ENCODE measurements at places on chromosomes 1 and 21.

GRCh38 chr1:177278626-177279390 lies 108.0 kb downstream of the BRINP2 start:
- no peak for DNase-seq

GRCh38 chr1:204258213-204259115 lies 44.7 kb upstream of the GOLT1A start:
- DNase-seq: no peak

GRCh38 chr1:182955596-182956588 lies 2.9 kb upstream of the SHCBP1L start:
- DNase-seq: no peak

DNA sequence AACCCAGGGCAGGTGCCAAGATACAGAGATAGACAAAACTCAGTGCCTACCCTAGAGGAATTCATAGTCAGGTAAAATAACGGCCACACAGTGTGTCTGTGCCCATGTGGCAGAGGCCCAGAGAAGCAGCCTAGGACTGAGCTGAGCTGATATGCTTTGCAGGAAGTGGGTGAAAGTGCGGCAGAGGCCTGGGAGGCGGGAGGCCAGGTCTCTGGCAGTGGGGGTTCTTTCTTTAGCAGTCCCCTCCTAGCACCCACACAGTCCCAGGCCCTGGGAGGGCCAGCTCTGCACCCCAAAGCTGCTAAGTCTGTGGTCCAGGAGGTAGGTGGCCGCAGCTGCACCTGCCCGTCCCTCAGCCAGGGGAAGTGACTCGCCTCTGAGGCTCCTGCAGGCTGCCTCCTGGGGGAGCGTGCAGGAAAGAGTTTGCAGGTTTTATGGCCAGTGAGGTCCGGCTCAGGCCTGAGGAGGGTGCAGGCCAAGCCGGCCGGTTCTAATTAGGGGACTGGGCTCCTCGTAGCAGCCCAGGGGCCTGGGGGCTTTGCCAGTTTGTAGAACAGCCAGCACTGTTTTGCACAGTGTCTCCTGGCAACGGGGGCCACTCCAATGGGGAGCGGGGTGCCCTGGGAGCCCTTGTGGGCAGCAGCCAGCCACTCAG lies 107.9 kb downstream of the SPSB1 start:
- DNase-seq: no peak

DNA sequence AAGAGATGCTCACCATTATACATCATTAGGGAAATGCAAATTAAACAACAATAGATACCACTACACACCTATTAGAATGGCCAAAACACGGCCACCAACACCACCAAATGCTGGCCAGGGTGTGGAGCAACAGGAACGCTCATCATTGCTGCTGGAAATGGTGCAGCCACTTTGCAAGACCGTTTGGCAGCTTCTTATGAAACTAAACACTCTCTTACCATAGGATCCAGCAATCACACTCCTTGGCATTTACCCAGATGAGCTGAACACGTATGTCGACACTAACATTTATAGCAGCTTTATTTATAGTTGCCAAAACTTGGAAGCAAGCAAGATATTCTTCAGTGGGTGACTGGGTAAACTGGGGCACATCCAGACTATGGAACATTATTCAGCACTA lies 28.9 kb upstream of the ADARB1 start:
- no peak for DNase-seq

GRCh38 chr1:197415221-197415620 lies 147.2 kb downstream of the CRB1 start:
- DNase-seq: no peak

- DNase-seq: no peak
These were observed 74.3 kb upstream of the VANGL1 start for GRCh38 chr1:115567431-115567830.

DNA sequence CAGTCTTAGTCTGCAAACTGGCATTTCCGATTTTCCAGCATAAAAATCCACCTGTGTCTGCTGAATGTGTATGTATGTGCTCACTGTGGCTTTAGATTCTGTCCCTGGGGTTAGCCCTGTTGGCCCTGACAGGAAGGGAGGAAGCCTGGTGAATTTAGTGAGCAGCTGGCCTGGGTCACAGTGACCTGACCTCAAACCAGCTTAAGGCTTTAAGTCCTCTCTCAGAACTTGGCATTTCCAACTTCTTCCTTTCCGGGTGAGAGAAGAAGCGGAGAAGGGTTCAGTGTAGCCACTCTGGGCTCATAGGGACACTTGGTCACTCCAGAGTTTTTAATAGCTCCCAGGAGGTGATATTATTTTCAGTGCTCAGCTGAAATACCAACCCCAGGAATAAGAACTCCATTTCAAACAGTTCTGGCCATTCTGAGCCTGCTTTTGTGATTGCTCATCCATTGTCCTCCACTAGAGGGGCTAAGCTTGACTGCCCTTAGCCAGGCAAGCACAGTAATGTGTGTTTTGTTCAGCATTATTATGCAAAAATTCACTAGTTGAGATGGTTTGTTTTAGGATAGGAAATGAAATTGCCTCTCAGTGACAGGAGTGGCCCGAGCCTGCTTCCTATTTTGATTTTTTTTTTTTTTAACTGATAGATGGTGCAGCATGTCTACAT lies 2.5 kb upstream of the OLFML3 start:
- DNase-seq: no peak

DNA sequence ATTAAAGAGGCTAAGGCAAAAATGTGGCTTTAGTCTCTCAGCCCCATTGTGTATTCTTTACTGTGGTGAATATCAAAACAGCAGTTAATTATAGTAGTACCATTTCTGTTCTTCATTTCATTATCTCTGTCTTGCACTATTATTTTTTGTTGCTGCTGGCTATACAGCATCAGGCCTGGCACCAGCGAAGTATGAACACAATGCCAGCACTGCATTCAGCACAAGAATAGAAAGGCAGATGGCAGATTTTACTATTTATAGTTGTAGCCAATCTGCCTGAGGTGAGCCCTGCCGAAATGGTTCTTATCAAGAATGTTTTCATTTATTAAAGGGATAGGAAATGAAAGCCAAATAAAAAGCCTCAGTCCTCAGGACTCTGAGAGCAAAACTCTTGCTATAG lies 72.1 kb downstream of the GPR52 start:
- DNase-seq: no peak

DNA sequence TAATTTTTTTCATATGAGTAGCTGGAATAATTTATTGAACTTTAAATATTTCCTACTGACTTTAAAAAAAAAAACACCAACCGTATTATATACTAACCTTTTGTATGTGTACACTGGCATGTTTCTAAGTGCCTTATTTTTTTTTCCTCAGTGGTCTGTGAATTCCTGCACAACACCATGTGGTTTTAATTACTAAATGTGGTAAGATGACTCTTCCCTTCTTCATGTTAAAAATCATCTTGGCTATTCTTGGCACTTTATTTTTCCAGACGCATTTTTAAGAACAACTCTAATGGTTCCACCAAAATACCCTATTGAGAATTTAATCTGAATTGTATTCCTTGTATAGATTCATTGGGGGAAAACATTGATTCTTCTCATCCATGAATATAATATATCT lies 28.4 kb downstream of the PPP2R5A start:
- DNase-seq: no peak

DNA sequence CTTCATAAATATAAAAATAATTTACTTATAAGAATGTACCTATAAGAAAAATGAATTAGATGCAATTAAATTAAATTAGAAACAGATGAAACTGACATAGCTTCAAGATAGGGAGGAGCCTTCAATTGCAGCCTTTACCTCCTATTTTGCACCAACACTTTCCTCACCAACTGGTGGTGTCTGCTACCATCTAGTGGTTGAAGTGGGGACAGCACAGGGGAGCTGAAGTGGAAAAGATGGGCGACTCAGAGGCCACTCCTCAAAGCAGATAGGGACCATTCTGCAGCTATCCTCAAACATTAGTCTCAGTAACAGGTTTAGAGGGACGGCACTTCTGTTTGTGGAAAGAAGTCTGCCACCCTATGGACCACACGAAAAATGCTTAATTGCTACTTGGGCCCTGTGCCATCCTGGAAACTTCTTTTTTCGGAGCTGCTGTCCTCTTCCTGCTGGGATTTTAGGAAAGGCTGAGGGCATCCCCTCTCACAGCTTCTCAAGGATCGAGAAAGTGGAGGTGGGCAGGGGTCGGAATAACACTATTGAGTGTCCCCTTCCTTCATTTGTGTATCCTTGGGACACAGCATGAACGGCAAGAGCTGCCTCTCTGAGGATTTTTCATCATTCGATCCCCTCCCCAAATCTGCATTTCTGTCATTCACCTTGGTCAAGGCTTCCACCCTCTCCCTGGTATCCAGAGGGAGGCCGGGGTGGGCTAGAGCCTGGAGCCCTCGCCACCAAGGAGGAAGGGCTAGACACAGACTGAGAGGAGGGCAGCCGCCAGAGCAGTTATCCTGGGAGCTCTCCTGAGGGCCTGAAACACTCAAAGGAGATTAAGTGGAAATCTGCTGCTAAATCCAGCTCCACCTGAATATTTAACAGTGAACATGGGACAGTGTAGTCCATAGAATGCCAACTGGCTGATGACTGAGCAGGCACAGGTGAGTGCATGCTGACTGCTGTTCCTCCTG lies 9.6 kb downstream of the PROK1 start:
- DNase-seq: peak; percentile 54

GRCh38 chr1:160641323-160642280 lies 5.2 kb downstream of the SLAMF1 start:
- DNase-seq: no peak

GRCh38 chr1:52636721-52637695 lies 4.0 kb downstream of the SHISAL2A start:
- DNase-seq: peak; percentile 71

- no peak for DNase-seq
These were observed 201.7 kb downstream of the FGGY start for GRCh38 chr1:59498640-59499039.

DNA sequence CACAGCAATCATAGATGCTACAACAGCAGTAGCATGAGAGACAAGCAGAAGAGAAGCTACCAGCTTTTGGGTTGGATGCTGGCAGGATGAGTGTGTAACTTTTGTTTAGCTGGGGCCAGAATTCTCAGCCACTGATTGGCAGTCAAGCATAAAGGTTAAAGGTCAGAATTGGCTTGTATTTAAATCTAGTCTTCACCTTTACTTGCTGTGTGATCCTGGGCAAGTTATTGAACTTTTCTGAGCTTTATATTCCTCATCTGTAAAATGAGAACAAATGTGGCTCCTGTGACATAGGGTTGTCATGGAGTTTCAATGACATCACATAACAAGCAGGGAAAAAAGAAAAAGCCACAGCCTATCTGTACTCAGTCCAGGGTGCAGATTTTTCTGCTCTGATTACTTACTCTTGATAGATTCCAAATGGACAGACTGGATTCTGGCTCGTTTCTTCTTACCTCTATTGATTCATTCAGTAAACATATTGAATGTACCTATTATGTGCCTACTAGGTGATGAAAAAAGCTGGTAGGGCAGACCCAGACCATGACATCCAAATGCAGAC lies 2.8 kb upstream of the AZIN2 start:
- no peak for DNase-seq

- no peak for DNase-seq
These were observed 3.1 kb downstream of the COQ8A start for GRCh38 chr1:226943156-226943555.

GRCh38 chr1:21775550-21775914 lies 7.4 kb downstream of the USP48 start:
- no peak for DNase-seq

GRCh38 chr1:174077749-174078490 lies 55.8 kb upstream of the RC3H1 start:
- DNase-seq: no peak

- no peak for DNase-seq
These were observed 53.0 kb downstream of the EYA3 start for GRCh38 chr1:28035420-28035819.

DNA sequence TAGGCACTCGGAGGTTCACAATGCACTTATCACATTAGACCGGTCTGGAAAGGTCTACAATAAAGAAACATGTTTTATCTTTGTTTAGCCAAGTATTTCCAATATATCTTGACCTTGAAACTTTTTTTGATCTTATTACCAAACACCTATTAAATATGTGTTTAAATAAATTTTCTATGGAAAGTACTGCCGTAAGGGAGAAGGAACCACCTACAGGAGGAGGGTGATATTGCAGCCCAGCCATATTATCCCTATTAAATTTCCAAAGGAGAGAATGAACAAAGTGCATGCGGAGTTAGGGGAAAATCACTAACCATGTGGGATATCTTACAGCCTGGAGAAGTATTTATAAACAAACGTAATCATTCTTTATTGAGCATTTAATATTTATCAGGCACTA lies 14.5 kb downstream of the BRINP2 start:
- no peak for DNase-seq

GRCh38 chr1:234863551-234863971 lies 253.6 kb upstream of the IRF2BP2 start:
- DNase-seq: no peak

DNA sequence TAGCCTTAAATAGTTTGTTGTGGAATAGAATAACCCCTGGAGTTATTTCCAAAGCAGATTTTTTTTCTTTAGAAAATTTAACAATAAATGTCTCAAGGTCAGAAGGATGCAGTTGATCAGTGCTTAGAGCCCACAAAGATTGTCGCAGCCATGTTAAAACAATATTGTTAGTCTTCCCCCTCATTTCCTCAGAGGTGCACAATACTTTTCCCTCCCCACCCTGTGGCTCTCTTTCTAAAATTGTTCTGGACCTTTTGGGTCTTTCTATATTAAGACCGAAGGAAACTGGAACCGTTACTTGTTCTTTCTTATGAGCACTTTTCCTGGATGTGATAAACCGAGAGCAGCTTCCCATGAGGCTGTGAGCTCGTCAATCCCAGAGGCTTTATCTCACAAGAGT lies 333.7 kb downstream of the HLX start:
- DNase-seq: no peak

- DNase-seq: no peak
These were observed 917.6 kb downstream of the NCAM2 start for GRCh38 chr21:21915816-21916215.

DNA sequence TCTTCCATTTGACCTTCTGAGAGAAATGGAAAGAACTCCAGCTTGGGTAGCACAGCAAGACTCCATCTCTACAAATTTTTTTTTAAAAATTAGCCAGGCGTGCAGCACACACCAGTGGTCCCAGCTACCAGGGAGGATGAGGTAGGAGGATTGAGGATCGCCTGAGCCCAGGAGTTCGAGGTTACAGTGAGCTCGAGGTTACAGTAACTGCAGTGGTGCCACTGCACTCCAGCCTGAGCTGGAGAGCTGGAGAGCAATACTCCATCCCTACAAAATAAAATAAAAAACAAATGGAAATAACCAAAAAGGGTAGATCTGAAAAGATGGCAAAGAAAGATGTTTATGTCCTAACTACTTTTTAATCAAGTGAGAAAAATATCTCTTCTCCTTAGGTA lies 14.5 kb downstream of the POGZ start:
- DNase-seq: no peak

DNA sequence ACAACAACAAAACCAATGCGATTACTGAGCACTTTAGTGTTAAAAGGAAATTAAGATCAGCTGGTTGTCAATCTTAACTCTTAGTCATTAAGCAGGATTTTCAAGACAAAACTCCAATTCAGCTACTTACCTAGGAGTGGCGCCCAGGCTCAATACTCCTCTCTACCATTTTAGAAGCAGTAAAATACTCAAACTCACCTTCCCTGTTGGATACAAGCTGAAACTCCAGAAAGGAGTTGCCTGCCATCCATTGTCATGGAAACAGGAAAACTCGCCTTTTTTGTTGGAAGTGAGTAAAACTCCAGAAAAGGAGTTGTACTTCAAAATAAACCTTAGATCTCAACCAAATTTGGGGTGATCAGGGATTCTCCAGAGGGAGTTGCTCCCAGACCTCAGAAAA lies 127.0 kb upstream of the F3 start:
- no peak for DNase-seq

- DNase-seq: no peak
These were observed 98.4 kb upstream of the LYPLAL1 start for GRCh38 chr1:219075121-219075879.
